Ascending aorta (tissue), 2 donors: ENCODE measurements at places on chromosomes 12 and 14. TPM values are rescaled to one million over a fixed set of nuclear protein-coding genes. Genes with fewer than 3 reads are reported as not detected.

Gene BAZ1A
- 11.2 TPM for total RNA-seq

Gene PITPNM2
- total RNA-seq, result 8.4 TPM

- DNase-seq, result no peak
These were observed 28.6 kb upstream of the KLRB1 start for GRCh38 chr12:9636150-9636850.

DNA sequence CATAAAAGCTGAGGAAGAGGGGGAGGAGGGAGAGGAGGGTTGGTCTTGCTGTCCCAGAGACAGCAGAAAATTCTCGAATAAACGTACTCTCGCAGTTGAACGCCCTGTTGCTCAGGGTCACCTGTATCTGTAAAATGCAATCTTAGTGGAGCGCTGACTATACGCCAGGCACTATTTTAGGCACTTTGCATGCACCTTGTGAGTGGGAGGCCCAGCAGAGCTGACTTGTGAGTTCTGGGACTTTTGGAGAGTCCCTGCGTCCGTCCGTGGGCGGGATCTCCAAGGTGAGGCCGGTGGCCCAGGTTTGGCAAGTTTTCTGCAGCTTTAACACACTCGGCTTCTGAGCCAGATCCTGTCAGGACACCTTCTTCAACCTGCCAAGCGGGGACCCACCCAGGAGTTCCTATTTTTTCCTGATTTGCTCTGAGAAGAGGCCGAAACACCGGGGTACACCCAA is 32.5 kb upstream of the PLEKHG6 start:
- no peak for DNase-seq

GRCh38 chr12:107775093-107775721 is 703 bp downstream of the ASCL4 start:
- DNase-seq, result no peak

GRCh38 chr12:123667771-123668170 is 3.1 kb upstream of the TCTN2 start:
- DNase-seq, result no peak

DNA sequence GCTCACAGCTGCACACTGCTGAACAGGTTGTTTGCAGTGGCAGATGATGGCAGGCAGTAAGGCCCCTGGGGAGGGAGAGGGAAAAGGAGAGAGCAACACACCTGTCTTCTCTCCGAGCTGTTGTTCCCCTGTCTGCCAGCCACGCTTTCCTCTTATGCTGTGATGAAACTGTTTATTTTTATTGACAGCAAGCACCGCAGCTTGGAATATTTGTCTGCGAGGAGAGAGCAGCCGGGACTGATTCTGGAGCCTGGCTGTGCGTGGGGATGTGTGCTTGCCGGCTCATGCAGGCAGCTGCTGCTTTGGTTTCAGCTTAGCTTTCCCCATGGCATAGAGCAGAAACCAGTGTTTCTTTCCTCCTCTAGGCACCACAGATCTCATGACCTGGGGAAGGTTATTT is 58.7 kb upstream of the KCNA5 start:
- DNase-seq, result no peak

- DNase-seq, result no peak
These were observed 80.1 kb downstream of the CEP83 start for GRCh38 chr12:94379479-94380113.
